ENCODE measurements at places on chromosomes 1 and 21. TPM values are rescaled to one million over a fixed set of nuclear protein-coding genes. Genes with fewer than 3 reads are reported as not detected.

DNA sequence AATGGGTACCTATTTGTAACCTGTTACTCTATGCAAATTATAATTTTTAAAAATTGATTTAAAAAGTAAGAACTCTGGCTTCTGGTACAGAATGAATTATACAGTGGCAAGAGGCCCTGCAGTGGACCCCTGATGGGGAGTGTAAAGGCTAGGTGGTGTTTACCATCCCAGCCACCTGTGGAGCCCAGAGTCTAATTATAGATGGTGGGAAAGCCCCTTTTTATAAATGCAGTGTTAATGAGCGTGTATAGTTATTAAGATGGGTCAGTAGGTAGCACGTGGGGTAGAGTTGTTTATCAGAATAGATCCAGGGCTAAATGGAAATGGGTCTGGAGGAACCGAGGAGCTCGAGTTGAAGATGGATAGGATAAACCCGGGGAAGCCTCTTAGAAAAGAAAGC lies 13.9 kb upstream of the PRELP start:
- DNase-seq = no peak

GRCh38 chr1:66542811-66543767 lies 9.1 kb downstream of the SGIP1 start:
- DNase-seq = peak; percentile 98

DNA sequence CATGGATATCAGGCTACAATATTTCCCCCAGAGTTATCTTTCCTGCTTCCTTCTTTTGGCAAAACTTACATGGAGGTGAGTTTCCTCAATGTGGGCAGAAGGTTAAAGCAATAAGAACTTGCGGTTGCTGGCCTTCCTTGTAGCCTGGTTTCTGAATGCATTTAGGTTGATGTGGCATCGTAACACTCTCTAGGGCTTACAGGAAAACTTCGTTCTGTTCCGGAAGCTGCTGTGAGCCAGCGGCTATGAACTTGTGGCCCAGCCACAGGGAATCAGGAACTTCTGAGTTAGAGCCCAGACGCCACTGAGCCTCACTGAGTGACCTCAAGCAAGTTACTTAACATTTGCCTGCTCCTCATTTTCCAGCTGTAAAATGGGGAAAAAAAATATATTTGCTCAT lies 623.4 kb upstream of the ADAMTS5 start:
- DNase-seq = peak; percentile 93

The LORICRIN gene
- not detected for total RNA-seq

GRCh38 chr1:236947794-236948193 lies 56.4 kb downstream of the MT1HL1 start:
- DNase-seq = no peak

GRCh38 chr1:55049271-55049913 lies 10.0 kb downstream of the PCSK9 start:
- DNase-seq = no peak

The THEM5 gene
- total RNA-seq = not detected

GRCh38 chr1:84780000-84780716 lies 89.9 kb upstream of the SSX2IP start:
- peak; percentile 97 for DNase-seq

- DNase-seq = peak; percentile 27
Observed at GRCh38 chr1:225816643-225817538, 7.0 kb downstream of the EPHX1 start.

The TCEA3 gene
- 0.07 TPM for total RNA-seq

DNA sequence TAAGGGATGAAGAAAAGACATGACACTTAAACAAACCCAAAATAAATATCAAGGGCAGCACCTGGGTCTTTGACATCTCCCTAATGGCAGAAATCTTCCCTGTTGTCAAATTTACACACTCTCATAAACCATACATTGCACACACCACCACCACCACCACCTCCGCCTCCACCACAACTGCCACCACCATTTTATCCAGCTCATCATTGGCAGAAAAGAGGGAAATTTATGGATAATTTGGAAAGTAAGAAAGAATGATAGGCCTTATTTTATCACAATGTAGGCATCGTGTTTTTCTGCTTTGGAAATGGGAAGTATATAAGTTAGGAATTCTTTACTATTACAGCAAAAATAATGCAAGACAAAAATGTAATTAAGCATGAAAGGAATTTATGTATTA lies 27.3 kb upstream of the RGS13 start:
- no peak for DNase-seq

The C1orf87 gene
- not detected for total RNA-seq

- peak; percentile 77 for DNase-seq
Observed at GRCh38 chr1:28249013-28249865, 10.1 kb upstream of the SESN2 start.

The NR5A2 gene
- 0.10 TPM for total RNA-seq

The S100A16 gene
- 138 TPM for total RNA-seq

DNA sequence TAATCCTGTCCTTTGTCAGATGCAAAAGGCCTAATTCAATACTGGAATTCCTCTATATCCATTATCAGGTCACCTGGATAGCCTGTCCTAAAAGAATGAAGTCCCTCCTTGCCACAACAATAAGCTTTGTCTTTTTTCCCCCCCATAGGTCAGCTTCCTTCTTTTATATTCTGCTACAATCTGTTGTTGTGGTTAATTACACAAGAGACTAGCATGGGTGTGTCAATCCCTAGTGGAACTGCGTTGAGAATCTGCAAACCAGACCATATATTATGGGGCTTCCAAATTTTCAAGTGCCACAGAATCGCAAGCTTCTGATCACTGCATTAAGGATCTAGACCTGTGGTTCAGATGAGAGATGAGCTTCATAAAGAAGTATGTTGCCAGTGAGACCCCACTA lies 349.6 kb downstream of the SMYD3 start:
- DNase-seq = no peak

The CFHR3 gene
- not detected for total RNA-seq

GRCh38 chr1:226664413-226665101 lies 74.5 kb downstream of the ITPKB start:
- peak; percentile 32 for DNase-seq

The TRIM67 gene
- total RNA-seq = 0.20 TPM

DNA sequence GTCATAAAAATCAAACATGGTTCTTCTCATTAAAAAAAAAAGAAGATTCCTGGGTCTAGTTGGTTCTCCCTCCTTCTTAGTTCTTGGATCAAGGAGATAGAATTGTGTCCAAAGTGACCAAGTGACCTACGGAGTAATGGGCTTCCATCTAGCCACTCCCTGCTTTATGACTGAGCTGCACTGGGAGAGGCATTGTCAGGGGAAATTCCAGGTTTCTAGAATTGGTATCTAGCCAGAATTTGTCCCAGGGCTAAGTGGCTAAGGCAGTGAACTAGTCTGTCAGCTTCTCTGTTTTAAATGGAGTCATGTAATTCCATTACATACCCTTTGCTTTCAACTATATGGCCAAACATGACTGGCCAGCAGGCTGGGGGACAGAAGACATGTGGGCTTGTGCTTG lies 40.1 kb upstream of the ERG start:
- DNase-seq = peak; percentile 25

The EXTL1 gene
- total RNA-seq = 0.34 TPM

The RAP1GAP gene
- total RNA-seq = 1.5 TPM

Data from M059J (cell line).